ENCODE measurements at places on chromosomes 1 and 21.

GRCh38 chr1:31418626-31419323 lies 5.8 kb downstream of the SERINC2 start:
- DNase-seq: no peak

- DNase-seq: no peak
These were observed 171.7 kb downstream of the NEK7 start for GRCh38 chr1:198328458-198329032.

- peak; percentile 40 for DNase-seq
These were observed 449.1 kb upstream of the KAZN start for GRCh38 chr1:14149431-14149830.

GRCh38 chr21:30935121-30935888 lies 53.9 kb upstream of the KRTAP11-1 start:
- no peak for DNase-seq

GRCh38 chr1:37056325-37056724 lies 22.0 kb upstream of the GRIK3 start:
- no peak for DNase-seq

- DNase-seq: no peak
These were observed 62.5 kb upstream of the LYST start for GRCh38 chr1:235929216-235929615.

DNA sequence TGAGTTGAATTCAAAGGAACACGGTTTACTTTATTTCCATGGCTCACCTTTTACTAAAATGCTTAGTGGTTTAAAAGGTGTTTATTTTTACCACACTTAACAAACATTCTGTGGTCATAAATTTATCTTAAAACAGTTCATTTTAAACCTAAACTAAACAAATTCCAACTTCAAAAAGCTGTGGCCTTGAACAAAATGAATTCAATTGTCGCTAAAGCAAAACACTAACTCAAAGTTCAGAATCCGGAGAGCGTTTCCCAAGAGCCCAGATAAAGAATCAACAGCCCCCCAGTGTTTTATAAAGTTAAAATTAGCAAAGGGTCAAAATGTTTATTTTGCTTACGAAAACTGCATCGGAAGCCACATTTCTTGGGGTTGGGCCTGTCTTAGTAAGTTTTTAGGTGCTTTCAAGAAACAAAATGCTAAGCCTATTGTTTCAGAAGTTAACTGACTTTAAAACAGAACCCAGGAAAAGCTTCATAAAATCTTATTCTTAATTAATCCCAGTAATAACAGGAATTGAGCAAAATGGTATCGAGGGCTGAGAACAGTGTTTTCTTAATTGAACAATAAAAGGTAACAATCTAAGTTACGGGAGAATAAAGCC lies 1.3 kb downstream of the PUM1 start:
- DNase-seq: no peak

Data from GM23338 (cell line).